ENCODE measurements at places on chromosomes 13 and 19.

GRCh38 chr13:34502011-34502410 is 440.1 kb upstream of the NBEA start:
- H3K27me3 ChIP-seq = no peaks in the 10 kb centered on the region
- no peak overlapping the region for H3K27ac ChIP-seq
- H3K4me3 ChIP-seq = no peak overlapping the region
- no peak for DNase-seq
- no peaks in the 10 kb centered on the region for H3K36me3 ChIP-seq

DNA sequence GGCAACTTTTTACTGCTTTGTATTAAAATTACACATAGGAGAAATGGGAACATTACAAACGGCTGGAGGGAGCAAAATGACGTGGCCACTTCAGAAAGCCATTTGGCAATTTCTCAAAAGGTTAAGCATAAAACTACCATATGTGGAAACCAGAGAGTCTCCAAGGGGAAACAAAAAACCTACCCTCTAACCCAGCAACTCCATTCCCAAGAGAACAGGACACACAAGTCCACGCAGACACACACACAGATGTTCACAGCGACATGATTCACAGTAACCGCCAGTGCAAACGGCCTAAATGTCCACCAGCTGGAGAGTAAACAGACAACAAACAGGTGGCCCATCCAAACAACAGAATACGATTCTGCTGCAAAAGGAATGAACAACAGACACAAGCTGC is 37.2 kb downstream of the STK24 start:
- peak overlapping the region; percentile 67 for H3K27ac ChIP-seq
- no peak overlapping the region for H3K4me3 ChIP-seq
- no peaks in the 10 kb centered on the region for H3K27me3 ChIP-seq
- H3K36me3 ChIP-seq = no peaks in the 10 kb centered on the region
- peaks cover 83% of the 10 kb centered on the region for H3K4me1 ChIP-seq

GRCh38 chr19:10988380-10988779 is 27.6 kb downstream of the SMARCA4 start:
- H3K27me3 ChIP-seq = no peaks in the 10 kb centered on the region
- no peak overlapping the region for H3K4me3 ChIP-seq
- H3K36me3 ChIP-seq = peaks cover 52% of the 10 kb centered on the region

GRCh38 chr19:3012621-3013262 is 16.3 kb downstream of the TLE2 start:
- no peak overlapping the region for H3K27ac ChIP-seq
- no peaks in the 10 kb centered on the region for H3K36me3 ChIP-seq
- H3K4me3 ChIP-seq = no peak overlapping the region
- DNase-seq = peak; percentile 36
- peaks cover 4% of the 10 kb centered on the region for H3K4me1 ChIP-seq
- H3K27me3 ChIP-seq = no peaks in the 10 kb centered on the region

GRCh38 chr13:75558145-75558840 is 8.7 kb downstream of the UCHL3 start:
- no peak overlapping the region for H3K27ac ChIP-seq
- no peak for DNase-seq
- H3K36me3 ChIP-seq = peaks cover 11% of the 10 kb centered on the region

DNA sequence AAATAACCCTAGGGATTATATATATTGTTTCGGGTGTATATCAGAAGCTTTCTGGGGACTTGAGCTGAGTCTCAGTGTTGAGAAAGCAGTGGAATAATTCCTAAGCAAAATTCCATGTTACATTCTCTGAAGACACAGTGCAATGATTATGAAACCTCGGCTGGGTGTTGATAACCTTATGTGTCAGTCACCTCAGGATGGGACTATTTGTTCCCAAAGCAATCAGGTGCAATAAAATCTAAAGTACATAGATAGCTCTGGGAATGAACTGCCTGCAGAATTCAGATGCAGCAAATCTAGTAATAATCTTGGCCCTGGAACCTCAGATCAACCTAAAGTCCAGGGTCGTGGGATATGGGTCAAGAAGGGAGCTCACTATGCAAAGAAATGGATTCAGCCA is 53.0 kb downstream of the EDNRB start:
- DNase-seq = no peak
- H3K36me3 ChIP-seq = peaks cover 35% of the 10 kb centered on the region
- peaks cover 21% of the 10 kb centered on the region for H3K4me1 ChIP-seq
- H3K27ac ChIP-seq = no peak overlapping the region
- no peaks in the 10 kb centered on the region for H3K27me3 ChIP-seq

GRCh38 chr19:53768401-53768800 is 55.7 kb downstream of the NLRP12 start:
- H3K27me3 ChIP-seq = no peaks in the 10 kb centered on the region
- peak overlapping the region; percentile 48 for H3K27ac ChIP-seq
- no peak overlapping the region for H3K4me3 ChIP-seq
- H3K36me3 ChIP-seq = no peaks in the 10 kb centered on the region

DNA sequence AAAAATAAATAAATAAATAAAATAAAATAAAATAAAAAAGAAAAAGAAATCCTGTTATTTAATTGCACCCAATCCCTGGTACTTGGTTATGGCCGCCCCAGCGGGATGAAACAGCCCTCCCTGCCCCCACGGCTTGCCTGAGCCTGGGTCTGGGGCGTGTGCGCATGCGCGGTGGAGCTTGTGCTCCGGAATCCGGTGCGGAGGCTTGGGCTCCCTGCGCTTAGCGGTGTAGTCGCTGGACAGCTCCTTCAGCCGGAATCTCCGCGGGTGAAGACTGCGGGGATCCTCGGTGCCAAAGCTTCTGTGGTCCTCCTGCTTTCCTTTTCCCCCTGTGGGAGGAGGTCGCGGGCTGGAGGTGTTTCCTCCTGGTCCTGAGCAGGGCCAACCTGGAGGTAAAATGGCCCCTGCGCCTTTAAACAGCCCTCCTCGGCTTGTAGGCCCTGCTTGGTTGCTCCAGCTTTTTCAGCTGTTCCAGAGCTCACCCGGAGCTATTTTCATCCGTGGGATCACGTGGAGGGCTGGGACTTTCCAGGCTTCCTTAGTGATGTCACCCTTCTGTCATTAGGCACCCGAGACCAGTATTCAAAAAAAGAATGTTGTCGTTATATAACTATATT is at the start of gene PLA2G4C:
PLA2G4C (minus strand) TSS at position 468 of the 617 bp plus-strand sequence. CDS start 4,288 bp downstream, outside the sequence.
- peaks cover 4% of the 10 kb centered on the region for H3K36me3 ChIP-seq
- peak within 1 kb of the TSS; percentile 71 for H3K4me3 ChIP-seq
- peak; percentile 89 for DNase-seq
- H3K27me3 ChIP-seq = peaks cover 6% of the 10 kb centered on the region
- H3K27ac ChIP-seq = no peak within 1 kb of the TSS

- H3K4me1 ChIP-seq = peaks cover 20% of the 10 kb centered on the region
- no peaks in the 10 kb centered on the region for H3K36me3 ChIP-seq
- no peak overlapping the region for H3K4me3 ChIP-seq
- DNase-seq = no peak
- H3K27me3 ChIP-seq = no peaks in the 10 kb centered on the region
Measured at GRCh38 chr13:110231348-110232047, 75.5 kb downstream of the COL4A1 start.

GRCh38 chr19:31415322-31415721 is 66.1 kb upstream of the TSHZ3 start:
- no peak for DNase-seq
- H3K4me3 ChIP-seq = no peak overlapping the region
- H3K4me1 ChIP-seq = peaks cover 60% of the 10 kb centered on the region
- no peaks in the 10 kb centered on the region for H3K27me3 ChIP-seq
- H3K36me3 ChIP-seq = peaks cover 16% of the 10 kb centered on the region

DNA sequence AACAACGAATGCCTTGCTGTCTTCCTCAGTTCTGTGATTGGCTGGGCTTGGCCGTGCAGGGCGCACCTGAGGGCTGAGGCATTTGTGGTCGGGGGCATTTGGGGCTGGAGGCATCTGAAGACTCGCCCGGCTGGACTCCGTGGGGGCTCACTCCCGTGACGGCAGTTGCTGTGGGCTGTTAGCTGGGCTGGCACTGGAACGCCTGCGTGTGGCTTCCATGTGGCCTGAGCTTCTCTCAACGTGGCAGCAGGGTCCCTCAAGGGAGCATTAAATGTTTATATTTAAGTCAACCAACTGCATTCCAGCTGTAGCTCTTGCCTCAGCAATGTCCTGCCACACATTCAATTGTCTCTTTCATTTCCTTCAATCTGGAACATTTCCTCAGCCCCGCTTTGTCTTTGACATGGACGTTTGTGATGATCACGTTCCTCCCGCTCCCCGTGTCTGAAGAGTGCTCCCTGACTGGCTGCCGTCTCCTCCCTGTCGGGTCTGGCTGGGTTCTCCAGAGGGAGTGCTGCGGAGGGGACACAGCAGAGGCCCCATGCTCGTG is 21.0 kb downstream of the CCDC8 start:
- peaks cover 5% of the 10 kb centered on the region for H3K4me1 ChIP-seq
- no peak for DNase-seq
- no peaks in the 10 kb centered on the region for H3K27me3 ChIP-seq

DNA sequence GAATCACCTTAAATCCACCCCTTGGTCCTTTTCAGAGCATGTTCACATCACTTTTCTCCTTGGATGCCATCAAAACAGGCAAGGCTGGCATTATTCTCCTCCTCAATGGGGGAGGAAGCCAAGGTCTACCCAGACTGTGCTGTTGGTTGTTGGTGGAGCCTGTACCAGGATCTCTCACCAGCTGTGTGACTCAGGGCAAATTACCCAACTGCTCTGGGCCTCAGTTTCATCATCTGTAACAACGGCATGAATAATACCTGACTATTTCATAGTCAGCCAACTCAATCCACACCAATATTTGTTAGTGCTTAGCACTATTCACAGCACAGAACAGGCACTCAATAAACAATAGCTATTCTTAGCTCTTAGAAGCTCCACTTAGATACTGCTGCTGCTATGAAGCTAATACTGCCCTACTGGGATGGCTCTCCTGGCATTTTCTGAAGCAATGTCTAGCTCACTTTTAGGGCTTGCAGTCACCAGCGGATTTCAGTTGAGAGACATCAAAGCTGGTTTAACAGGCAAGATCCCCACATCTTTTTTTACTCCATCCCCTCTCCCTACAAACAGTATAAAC is 116.9 kb downstream of the CCNA1 start:
- no peaks in the 10 kb centered on the region for H3K27me3 ChIP-seq
- no peaks in the 10 kb centered on the region for H3K36me3 ChIP-seq
- H3K4me3 ChIP-seq = no peak overlapping the region

- H3K27ac ChIP-seq = no peak overlapping the region
- H3K27me3 ChIP-seq = no peaks in the 10 kb centered on the region
- H3K4me3 ChIP-seq = no peak overlapping the region
Measured at GRCh38 chr13:86569119-86569518, 769.9 kb upstream of the SLITRK6 start.

DNA sequence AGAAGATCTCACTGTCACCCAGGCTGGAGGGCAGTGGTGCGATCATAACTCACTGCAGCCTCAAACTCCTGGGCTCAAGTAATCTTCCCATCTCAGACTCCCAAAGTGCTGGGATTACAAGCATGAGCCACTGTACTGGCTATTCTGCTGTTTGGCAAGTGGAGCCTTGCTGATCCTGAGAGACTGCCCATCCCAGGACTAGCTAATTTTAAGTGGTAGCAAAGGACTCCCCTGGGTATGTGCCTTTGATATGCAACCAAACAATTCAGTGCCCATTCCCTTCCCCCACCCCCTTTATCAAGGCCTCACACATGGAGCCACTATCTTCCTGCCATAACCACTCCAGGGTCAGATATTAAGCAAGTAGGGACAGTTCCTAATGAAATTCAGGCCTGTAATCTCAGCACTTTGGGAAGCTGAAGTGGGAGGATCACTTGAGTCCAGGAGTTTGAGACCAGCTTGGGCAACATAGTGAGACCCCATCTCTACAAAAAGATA is 17.0 kb upstream of the ZNF460 start:
- no peaks in the 10 kb centered on the region for H3K36me3 ChIP-seq
- no peak overlapping the region for H3K4me3 ChIP-seq
- DNase-seq = no peak
- no peaks in the 10 kb centered on the region for H3K27me3 ChIP-seq
- no peak overlapping the region for H3K27ac ChIP-seq

GRCh38 chr13:98370806-98371515 is 193.9 kb upstream of the RNF113B start:
- no peak for DNase-seq
- peak overlapping the region; percentile 11 for H3K27ac ChIP-seq
- peaks cover 39% of the 10 kb centered on the region for H3K36me3 ChIP-seq

GRCh38 chr13:32905864-32906180 is 110.4 kb upstream of the KL start:
- no peak for DNase-seq
- no peaks in the 10 kb centered on the region for H3K36me3 ChIP-seq
- H3K27ac ChIP-seq = peak overlapping the region; percentile 21
- peaks cover 27% of the 10 kb centered on the region for H3K4me1 ChIP-seq
- no peak overlapping the region for H3K4me3 ChIP-seq

- H3K4me3 ChIP-seq = no peak overlapping the region
- peaks cover 55% of the 10 kb centered on the region for H3K36me3 ChIP-seq
- no peaks in the 10 kb centered on the region for H3K4me1 ChIP-seq
- peak; percentile 52 for DNase-seq
- no peaks in the 10 kb centered on the region for H3K27me3 ChIP-seq
Measured at GRCh38 chr19:13918726-13919411, 12.9 kb downstream of the CC2D1A start.

DNA sequence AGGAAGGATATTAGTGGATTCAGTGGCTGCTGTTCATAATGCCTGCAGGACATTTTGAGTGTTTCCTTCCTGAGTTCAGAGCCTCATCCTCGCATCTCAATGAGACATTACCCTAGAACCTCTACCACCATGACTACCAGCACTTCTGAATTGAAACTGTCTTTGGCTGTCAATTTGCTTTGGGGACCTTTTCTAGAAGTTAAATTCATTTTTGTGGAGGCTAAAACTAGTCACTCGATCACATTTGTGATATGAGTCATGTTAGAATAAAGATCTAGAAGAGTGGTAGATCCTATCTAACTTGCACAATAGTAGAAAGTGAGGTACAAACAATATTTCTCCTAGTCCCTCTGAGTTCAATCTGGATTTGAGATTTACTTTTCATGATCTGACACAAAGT is 124.9 kb downstream of the KCNRG start:
- no peaks in the 10 kb centered on the region for H3K36me3 ChIP-seq
- H3K4me3 ChIP-seq = no peak overlapping the region
- H3K27ac ChIP-seq = peak overlapping the region; percentile 29
- DNase-seq = no peak
- H3K4me1 ChIP-seq = peaks cover 33% of the 10 kb centered on the region

- H3K36me3 ChIP-seq = no peaks in the 10 kb centered on the region
- H3K4me1 ChIP-seq = peaks cover 13% of the 10 kb centered on the region
- no peak overlapping the region for H3K27ac ChIP-seq
- peaks cover 86% of the 10 kb centered on the region for H3K27me3 ChIP-seq
- DNase-seq = no peak
Measured at GRCh38 chr13:70630247-70630646, 522.0 kb upstream of the KLHL1 start.

DNA sequence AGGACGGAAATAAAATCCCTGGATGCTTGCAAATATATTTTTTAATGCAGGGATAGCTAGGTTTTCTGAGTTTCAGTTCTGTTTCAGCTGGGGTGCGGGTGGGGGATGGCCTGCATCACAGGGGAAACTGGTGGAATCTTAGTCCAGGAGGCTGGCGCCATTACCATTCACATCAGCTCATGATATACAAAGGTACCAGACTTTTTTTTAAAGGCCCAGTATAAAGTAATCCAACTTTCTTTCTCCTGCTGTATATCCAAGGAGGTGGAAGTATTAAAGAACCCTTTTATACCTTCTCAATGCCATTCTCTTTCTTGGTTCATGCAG is 343.8 kb downstream of the KCNRG start:
- H3K4me1 ChIP-seq = peaks cover 4% of the 10 kb centered on the region
- no peak overlapping the region for H3K4me3 ChIP-seq
- H3K36me3 ChIP-seq = no peaks in the 10 kb centered on the region
- DNase-seq = no peak
- no peaks in the 10 kb centered on the region for H3K27me3 ChIP-seq

GRCh38 chr19:19062454-19063182 is 1.2 kb upstream of the SLC25A42 start:
- DNase-seq = no peak
- H3K27ac ChIP-seq = peak overlapping the region; percentile 48
- H3K36me3 ChIP-seq = peaks cover 6% of the 10 kb centered on the region
- peaks cover 19% of the 10 kb centered on the region for H3K4me1 ChIP-seq
